ENCODE measurements at places on chromosomes 4 and X. TPM values are rescaled to one million over a fixed set of nuclear protein-coding genes. Genes with fewer than 3 reads are reported as not detected.
A peak's percentile ranks its signal among the peaks of the same experiment; 100 is the strongest.

- no peak for DNase-seq
Measured at GRCh38 chrX:105114554-105115130, 105.9 kb downstream of the TEX13A start.

- no peak for DNase-seq
Measured at GRCh38 chr4:77631276-77631675, 25.7 kb downstream of the CXCL13 start.

DNA sequence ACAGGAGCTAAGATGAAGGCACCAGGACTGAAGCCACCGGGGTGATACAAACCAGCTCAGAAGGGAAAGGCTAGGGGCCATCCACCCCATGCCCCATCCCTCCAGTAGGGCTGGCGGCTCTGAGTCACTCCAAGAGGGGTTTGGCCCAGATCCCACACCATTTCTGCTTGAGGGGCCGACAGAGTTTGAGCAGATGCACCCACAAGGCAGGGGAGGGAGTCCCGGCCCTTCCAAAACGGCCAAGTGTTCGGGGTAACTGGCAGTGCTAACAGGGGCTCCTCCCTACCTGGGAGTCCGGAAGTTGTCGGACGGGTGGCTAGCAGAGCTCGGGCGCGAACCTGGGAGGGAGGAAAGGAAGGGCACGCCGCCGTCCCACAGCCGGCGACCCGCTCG lies 412 bp downstream of the SLC10A3 start:
- DNase-seq: no peak

GRCh38 chr4:110310795-110311194 lies 112.4 kb upstream of the ELOVL6 start:
- peak; percentile 13 for DNase-seq

DNA sequence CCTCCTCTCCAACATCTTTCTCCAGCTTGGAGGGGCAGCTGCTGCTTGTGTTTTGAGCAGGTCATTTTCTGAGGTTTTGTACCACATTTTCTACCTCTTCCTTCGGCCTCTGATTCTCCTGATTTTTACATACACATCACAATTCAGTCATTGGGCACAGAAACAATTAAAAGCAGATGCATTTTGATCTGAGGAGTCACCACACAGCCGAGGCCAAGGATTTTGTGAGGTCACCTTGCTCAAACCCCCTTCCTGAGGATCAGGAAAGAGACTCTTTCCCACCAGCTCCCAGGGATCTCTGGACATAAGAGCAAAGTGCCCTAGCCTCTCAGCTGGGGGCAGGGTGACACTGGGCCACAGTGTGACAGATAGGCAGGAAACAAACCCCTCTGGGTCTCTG lies 5.4 kb upstream of the FATE1 start:
- DNase-seq: no peak

DNA sequence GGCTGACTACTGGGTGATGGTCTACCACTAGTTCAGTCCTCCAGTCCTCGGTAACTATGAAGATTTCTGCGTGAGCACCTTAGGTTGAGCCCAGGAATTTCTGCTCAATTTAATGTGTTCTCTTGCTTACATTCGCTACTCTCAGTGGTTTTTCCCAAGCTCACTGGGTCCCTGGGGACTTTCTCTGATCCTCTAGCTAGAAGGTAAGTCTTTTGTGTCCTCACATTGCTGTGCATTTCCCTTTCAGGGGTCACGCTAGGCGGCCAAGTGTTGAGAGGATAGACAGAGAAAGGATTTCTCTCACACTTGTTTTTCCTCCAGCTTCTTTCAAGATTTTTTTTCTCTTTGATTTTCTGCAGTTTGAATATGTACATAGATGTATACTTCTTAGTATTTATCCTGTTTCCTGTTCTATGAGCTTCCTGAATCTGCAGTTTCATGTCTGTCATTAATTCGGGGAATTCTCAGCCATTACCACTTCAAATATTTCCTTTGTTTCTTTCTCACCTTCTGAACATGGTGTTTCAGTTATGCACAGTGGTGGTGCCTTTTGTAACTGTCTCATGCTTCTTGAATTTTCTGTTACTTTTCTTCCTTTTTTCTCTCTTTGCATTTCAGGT lies 17.5 kb downstream of the MAGEA9 start:
- no peak for DNase-seq

DNA sequence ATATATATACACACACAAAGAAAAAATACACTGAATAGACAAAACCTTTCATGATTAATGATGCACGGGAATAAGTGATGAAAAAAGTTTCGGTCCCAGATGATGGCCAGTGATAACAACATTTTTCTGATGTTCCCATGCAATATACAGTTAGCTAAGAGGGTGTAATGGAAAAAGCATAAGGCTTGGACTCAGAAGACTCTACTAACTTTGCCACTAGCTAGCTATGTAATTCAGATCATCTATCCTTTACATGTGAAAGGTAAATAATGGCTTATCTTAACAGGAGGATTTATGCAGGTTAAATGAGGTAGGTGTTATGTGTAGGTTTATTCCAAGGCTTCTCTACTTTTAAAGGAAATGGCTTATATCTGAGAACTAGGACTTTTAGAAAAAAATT lies 4.3 kb downstream of the RPS3A start:
- DNase-seq: no peak

DNA sequence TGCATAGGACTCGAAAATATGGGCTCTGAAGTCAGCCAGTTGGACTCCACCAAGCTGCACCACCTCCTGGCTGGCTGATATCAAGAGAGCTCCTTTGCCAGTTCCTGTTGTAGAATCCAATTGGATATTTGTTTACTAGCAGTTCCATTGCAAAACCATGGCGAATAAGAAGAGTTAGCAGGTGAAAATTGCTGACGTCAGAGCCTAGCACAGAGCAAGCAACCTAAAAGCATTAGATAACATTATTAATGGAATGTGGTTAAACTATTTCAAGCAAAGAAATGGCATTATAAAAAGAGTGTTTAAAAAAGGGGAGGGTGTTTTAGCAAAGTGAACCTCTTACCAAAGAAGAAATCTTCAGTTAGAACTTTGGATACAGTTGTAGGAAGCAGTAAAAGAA lies 1816.3 kb upstream of the TENM3 start:
- no peak for DNase-seq

GRCh38 chrX:131609480-131609879 lies 65.6 kb downstream of the OR13H1 start:
- DNase-seq: no peak

DNA sequence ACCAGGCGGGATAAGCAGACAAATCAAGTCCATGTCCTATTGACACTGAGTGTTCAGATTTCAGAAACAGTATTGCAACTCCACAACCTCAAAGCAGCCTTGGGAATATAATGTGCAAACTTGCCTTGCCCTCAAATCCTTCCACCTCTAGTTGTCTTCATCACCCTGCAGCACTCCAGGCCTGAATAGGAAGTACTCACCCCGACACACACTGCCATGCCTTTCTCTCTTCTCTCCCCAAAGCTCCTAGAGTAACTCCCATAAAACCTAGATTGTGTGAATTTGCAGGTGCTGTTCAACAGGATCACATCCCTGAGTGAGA lies 19.6 kb downstream of the ACSL1 start:
- no peak for DNase-seq

DNA sequence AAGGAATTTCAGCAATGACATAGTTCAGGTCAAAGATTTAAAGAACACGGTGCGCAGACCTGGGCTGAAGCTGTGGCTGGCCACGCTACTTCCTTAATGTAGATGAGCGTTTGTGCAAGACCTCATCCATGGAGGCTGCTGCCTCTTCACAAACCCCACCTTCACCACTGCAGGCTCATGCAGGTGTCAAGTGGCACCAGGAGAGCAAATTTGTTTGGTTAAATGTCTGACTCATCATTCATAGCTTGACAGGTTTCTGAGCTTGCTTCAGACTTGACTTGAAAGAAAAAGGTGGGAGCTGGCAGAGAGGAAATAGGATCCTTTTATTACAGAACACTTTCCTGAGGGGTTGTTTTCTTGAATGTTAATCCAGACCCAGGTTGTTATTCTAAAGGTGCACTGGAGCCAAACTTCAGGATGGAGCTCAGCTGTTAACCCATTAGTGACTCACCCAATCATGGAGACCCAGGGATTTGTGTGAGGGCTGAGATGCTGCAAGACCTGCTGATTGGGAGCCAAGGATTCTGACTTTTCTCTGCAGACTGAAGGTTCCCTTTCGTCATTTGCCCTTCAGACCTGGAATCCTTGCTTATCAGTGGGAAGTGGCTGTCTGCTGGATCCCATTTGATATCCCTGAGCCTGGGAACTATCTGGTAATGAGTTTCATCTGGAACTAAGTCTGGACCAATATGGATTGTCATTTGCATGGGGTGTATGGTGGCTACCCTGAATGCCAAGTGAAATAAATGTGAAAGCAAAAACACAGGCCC lies 315.3 kb downstream of the PTTG2 start:
- DNase-seq: no peak

DNA sequence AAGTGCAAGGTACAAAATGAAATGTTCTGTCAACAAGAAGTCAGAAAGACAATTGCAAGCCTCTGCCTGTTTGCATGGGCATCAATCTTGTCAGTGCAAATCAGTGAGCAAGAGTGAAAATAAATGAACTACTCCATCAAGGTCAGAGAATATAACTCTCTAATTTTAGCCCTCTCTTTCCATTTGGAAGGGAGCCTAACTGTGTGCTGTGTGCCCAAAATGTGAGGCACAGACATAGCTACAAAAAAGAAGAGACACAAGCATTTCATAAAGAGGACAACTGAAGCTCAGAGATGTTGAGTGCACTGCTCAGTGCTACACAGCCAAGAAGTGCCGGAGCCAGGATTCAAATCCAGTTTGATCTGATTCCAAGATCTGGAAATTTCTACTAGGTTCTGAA lies 114.3 kb downstream of the SLC2A9 start:
- no peak for DNase-seq

DNA sequence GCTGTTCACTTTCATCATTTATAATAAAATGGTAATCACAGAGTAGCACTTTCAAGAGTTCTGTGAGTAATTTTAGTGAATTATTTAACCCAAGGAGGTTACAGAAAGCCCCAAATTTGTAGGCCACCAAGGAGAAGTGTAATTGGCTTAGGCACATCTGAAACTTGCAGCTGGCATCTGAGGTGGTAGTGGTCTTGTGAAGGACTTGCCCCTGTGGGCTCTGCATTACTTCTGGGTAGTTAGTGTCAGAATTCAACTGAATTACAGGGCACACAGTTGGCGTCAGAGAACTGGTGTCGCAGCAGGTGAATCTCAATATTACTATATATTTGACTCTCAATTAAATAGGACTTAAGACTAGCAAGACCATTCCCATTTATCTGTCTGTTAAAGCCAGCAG lies 36.9 kb downstream of the GPR174 start:
- DNase-seq: no peak

DNA sequence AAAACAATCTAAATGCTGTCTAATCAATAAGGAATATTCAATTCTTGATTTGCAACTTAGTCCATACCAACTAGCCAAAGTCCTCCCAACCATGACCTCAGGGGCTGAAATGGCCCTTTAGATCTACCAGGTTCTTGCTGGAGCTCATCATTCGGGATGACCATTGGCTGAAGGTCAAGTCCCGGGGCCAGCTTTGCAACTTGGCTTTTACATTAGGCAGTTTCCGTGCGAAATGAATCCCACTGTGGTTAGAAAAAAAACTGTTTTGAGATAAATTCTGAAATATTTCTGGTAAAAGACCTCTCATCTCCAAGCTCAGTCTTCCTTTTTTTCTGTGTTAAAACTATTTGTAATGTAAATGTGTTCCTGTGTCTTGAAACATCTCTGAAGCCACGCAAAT lies 178.6 kb downstream of the TENM3 start:
- no peak for DNase-seq

DNA sequence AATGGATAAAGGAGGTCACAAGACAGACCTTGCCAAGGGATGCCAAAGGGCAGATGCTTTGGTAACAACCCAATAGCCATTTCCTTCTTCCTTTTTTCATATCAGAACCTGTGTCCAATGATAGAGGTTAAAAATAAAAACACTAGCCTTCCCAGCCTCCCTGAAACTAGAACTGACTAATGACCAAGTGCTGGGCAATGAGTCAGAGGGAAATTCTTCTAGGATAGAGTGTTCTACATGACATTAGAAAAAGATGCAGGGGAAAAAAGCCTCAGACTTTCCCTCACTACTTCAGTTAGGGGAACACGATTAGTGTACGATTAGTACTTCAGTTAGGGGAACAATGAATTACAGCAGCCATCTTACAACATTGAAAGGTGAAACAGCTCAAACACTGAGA lies 29.3 kb upstream of the FAM47C start:
- DNase-seq: peak; percentile 3

- no peak for DNase-seq
Measured at GRCh38 chr4:100165809-100166208, 24.5 kb downstream of the DDIT4L start.

DNA sequence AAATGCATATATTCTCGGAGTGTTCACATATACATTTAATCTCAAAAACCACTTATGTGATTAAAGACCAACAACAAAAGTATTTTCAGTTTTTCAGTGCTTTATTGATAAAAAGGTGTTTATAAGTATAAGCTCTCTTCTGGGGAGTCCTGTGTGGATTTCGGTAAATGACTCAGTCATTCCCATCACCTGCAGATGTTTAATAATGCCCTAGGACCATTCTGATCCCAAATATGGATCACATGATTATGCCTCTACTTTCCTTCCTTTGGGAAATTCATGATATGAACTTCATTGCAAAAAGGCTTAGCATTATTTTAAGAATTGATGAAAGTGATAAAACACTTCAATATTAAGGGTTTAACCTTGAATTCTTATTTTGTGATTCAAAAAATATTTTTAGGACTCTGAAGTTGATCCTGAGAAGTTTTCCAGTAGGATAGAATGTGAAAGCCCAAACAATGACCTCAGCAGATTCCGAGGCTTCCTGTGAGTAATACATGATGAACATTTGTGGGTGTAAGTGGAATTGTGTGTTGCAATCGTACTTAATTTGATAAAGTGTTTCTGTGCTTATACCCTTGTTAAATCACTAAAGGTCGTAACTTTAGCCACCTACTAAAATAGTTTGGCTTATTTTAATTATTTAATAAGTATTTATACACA lies 40.2 kb downstream of the ATP10D start:
- DNase-seq: peak; percentile 91

- DNase-seq: peak; percentile 47
Measured at GRCh38 chrX:135740681-135741149, 27.3 kb downstream of the CT45A1 start.

The CT55 gene
- 0.87 TPM for total RNA-seq

The SOWAHD gene
- 0.10 TPM for total RNA-seq

The CITED1 gene
- 1.1 TPM for total RNA-seq

The TAB3 gene
- 10.8 TPM for total RNA-seq

The PABPC1L2B gene
- total RNA-seq: not detected

The LGI2 gene
- 0.12 TPM for total RNA-seq

The TCP11X2 gene
- not detected for total RNA-seq

The MAGEC1 gene
- 6.7 TPM for total RNA-seq

The KLKB1 gene
- 0.17 TPM for total RNA-seq

The CXXC4 gene
- 1.6 TPM for total RNA-seq

The FAM9B gene
- not detected for total RNA-seq

Data from H4 (cell line).